Stimulated activated CD4-positive, alpha-beta T cell treated with anti-CD3 and anti-CD28 coated beads, Interleukin-1b, Interleukin-23, amount 100 ng/mL, for 48 hours (primary cell): ENCODE measurements at places on chromosomes 6 and 20.

- no peak for DNase-seq
Observed at GRCh38 chr6:13290335-13290734, 38.0 kb downstream of the TBC1D7 start.

DNA sequence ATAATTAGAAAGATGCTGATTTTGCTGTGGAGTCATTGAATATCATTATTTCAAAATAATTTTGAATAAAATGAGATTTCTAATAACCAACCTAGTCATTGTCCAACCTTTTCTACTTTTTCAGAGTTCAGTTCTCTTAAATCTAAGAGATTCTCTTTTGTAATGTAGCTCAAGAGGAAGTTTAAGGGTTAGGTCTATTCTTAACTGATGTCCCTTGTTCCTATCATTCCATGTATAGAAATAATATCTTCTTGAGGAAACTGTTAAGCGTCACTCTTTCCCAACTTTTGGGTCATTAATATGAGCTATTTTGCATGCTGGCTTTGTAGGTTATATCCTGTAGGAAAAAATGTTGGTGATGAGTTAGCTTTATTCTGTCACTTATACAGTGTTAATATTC, 27.0 kb downstream of the RNF144B start:
- DNase-seq, result no peak

- no peak for DNase-seq
Observed at GRCh38 chr6:55276745-55277530, 50.3 kb upstream of the GFRAL start.

- DNase-seq, result no peak
Observed at GRCh38 chr6:120173250-120173649, 823.7 kb upstream of the MAN1A1 start.

- DNase-seq, result no peak
Observed at GRCh38 chr6:98828211-98828788, 6.1 kb upstream of the POU3F2 start.

DNA sequence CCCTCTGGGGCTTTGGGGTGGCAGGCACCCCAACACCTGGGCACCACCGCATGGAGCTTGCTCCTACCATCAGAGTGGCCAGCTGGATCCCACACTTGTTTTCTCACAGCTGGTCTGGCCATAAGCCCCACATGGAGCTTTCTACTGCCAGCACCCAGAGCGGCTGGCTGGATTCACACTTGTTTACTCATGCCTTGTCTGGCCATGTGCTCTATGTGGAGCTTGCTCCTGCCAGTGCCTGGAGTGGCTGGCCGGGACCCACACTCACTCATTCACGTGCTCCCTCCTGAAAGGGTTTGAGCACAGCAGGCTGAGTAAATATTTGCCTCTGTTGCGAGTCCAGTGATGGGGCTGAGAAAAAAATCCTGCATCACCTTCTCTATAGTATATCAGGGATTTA, 487.0 kb downstream of the CD109 start:
- no peak for DNase-seq

DNA sequence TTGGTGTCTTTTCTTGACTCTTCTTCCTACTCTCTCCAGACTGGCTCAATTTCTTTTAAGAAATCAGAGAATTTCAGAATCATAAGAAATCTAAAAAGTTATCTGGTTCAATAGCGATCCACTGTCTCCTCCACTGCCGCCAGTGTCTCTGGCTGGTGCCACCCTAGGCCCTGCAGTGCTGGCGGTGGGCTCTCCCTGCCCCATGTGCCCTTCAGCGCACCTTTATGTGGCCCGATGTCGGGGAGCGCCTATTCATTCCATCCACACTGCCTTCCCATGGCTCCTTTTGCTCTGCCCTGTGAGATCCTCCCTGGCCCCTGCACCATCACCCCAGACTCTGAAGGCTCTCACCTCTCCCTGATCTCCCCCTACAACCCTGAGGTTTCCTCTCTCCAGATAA, 62.8 kb downstream of the TBXT start:
- no peak for DNase-seq

GRCh38 chr20:58719971-58720371, 27.4 kb downstream of the NPEPL1 start:
- no peak for DNase-seq

DNA sequence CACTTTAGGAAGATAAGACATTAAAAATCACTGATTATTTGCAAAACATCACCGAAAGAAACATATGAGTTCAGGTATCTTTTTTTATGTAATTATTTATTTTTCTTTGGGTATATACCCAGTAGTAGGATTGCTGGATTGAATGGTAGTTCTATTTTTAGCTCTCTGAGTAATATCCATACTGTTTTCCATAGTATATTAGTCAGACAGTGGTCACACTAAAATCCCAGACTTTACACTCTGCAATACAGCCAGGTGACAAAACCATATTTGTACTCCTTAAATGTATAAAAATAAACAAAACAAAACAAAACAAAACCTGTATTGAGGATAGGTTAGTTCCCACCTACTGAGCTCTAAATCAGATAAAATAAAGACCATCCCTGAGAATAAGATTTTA, 1024.3 kb upstream of the EYS start:
- DNase-seq, result no peak

- no peak for DNase-seq
Observed at GRCh38 chr6:143901885-143902750, 37.8 kb downstream of the ZC2HC1B start.

DNA sequence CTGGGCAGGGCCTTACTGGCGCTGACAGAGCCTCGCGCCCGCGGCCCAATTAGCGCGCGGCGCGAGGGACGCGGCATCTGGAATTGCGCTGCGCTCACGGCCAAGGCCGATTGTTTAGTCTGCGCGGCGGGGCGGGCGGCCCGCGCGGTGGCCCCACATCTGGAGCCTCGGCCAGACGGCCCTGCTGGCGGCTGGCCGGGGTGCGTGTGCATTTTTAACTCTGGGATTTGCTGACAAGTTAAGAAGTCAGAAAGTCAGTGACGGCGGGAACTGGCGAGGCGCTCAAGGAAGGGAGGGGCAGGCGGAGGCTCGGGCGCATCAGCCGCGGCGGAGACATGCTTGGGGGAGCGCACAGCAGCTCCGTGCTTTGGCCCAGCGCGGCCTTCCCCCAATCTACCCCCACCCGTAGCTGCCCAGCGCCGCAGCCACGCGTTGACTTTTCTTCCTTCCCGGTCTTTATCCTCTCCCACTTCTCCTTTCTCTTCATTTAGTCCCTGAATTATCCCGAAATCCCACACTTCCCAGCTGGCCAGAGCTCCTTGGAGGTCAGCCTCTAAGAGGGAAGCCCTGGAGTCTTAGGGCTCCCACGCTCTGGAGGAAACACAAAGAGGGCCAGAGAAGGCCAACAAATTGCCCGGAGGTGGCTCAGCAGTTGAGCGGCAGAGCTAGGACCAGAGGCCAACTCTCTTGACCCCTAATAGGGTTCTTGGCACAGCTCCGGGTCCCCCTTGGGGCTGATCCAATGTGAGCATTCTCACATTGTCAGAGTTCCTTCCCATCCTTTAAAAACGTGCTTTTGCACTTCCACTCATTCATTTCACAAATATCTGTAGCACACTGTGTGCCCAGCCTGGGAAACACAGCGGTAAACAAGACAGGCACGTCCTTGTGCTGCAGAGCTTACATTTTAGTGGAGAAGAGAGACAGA, 40.8 kb upstream of the FOXP4 start:
- peak; percentile 14 for DNase-seq

DNA sequence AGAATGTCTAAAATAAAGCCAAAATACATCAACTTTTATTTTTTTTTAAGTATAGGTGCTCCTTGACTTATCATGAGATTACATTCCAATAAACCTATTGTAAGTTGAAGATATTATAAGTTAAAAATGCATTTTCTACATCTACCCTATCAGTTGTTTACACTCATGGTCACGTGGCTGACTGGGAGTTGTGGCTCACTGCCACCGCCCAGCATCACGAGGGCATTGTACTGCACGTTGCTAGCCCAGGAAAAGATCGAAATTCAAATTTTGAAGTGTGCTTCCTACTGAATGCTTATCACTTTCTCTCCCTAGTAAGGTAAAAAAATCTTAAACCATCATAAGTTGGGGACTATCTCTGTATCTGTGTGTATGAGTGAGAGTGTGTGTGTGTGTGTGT, 126.6 kb upstream of the RIN2 start:
- no peak for DNase-seq

GRCh38 chr6:144718431-144718830, 433.3 kb downstream of the UTRN start:
- no peak for DNase-seq

GRCh38 chr6:48766349-48766748, 655.4 kb upstream of the PTCHD4 start:
- DNase-seq, result no peak

DNA sequence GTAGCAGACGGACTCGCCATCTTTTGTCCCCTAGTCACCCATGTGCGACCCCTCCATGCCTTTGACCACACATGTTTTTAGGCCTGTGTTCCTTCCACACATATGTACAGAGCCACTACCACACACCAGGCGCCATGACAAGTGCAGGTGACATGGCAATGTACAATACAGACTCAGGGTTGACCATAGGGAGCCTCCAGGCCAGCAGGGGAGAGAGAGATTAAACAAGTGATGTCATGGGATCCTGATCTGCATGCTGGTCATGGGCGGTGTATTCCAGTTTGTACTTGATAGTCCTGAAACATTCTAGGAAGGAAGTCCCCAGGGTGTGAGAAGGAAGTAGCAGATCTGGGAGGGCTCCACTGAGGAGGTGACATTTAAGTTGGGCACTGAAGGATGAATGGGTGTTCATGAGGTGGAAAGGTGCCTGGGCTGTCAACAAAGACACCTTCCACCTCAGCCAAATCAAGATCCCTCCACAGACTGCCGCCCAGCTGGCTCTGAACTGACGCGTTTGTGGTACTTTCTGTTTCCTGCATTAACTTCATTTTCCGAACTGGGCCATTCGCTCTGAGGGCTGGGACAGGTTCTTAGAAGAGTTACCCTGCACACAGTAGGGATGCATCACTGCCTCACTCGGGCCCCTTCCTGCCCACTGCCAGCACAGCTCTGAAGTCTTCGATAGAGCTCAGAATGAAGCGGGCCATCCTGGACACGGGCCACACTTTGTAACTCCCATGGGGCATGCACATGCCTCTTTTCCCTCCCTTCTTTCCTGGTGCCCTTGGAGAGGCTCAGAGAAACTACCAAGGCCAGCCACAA, 94.0 kb downstream of the NOL4L start:
- no peak for DNase-seq

- no peak for DNase-seq
Observed at GRCh38 chr20:52010541-52010940, 181.0 kb downstream of the ZFP64 start.

DNA sequence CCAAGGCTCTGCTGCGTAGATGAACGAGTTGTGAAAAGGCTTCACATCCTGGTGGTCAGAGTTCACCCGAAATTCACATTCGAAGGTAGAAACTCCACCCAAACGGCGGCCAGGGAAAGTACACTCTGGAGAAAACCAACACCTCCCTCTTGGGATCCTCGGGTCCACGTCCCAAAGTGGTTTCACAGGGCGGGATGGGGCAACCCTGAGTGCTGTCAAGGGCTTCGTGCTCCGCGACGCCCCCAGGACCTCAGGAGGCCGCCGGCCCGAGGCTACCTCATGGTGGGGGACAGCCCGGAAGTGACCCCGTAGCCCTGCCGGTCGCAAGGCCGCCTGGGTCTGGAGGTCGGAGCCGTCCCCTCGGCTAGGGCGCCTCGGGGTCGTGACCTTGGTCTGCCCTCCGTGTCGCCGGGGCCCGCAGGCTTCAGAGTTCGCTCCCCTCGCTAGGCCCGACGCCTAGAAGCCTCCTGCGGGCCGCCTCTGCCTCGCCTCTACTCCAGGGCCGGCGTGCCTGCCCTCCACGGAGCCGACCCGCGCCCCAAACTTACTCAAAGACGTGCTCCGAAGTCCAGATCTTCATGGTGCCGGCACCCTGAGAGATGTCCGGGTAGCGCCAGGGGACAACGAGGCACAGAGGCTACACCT, at the start of gene PRELID3B:
TSS of gene PRELID3B (minus strand) at position 636 of the 645 bp plus-strand sequence. CDS start at position 580, 56 bp downstream.
- no peak for DNase-seq

GRCh38 chr20:17838921-17839320, 129.7 kb downstream of the SNX5 start:
- no peak for DNase-seq

DNA sequence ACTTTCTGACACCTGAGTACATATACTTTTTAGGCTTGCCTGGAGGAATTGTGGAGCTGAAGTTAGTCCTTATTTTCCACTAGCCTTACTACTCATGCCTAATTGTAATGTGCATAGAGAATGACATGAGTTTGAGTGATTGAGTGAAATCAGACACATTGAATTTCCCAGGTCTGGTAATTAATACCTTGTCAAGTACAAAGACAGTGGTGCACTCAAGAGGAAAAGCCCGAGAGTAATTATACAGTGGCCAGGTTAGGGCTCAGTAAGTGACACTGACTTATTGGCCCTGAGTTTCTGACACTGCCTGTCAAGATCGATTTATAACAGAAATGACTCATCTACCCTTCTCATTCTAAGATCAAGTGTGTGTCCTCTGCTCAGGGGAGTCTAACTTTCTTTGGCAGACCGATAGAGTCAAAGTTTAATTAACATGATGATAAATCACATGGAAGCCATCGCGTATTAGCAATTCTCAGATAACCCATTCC, 288.3 kb downstream of the TPBG start:
- DNase-seq, result no peak

- peak; percentile 40 for DNase-seq
Observed at GRCh38 chr20:3749689-3750531, 17.4 kb downstream of the HSPA12B start.
